AG08395 (cell line): ENCODE measurements at places on chromosomes 2 and 18.

DNA sequence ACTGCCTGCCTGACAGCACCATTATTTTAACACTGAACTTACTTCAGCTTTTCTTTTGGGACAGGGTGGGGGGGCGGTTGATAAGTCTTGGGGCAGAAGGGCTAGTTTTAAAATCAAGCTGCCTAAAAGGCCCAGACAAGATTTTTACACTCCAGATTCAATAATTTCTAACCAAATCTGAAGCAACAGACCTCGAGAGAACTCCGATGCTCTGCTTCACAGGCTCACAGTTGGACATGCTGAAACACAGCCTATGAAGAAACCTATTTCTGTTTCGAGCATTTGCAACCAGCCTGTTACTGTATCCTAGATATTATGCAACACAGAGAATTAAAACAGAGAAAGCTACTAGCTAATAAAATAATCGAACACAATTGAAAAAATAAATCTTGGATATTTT lies 1.3 kb upstream of the MYT1L start:
- no peak for DNase-seq

- DNase-seq = no peak
These were observed 231.6 kb downstream of the BCL11A start for GRCh38 chr2:60321816-60322215.

GRCh38 chr2:69123182-69123581 lies 110.2 kb downstream of the ANTXR1 start:
- DNase-seq = no peak

GRCh38 chr2:175074478-175074877 lies 69.3 kb upstream of the CHN1 start:
- no peak for DNase-seq

- DNase-seq = peak; percentile 67
These were observed 160.4 kb downstream of the NUP35 start for GRCh38 chr2:183284606-183285005.

DNA sequence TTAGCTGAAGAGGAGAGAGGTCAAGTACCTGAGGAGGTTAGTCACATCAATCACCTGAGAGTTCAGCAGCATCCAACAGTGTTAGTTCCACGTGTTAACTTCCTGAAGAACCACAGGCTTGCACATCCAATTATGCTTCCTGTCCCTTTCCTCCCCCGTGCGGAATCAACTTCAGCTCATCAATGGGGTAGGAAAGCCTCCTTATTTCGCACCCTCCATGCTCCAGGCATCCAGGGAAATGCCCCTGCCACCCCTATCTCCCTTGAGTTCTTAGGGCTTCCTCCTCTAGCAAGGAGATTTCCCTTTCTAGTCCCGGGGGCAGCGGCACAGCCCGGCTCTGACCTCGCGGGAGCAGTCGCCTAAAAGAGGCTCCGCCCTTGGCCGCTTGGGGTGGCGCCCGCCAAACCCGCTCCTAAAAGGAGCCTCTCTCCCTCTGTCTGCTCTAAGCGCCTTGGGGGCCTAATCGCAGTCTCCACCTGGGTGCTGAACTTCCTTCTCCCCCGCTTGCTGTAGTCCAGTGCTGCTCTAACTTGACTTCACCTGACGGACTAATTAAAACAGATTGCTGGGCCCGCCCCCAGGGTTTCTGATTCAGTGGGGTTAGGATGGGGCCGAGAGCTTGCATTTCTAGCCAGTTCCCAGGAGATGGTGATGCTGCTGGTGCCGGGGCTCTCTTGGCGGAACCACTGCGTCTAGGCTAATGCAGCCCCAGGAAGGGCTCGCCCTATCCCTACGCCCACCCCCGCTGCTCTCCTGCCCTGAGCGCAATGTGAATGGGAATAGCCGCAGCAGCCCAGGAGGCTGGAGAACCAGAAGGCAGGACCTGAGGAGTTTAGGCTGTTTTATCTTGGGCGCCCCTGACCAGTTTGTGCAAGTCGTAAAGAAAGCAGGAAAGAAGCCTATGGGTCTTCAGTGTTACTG lies 3.4 kb upstream of the TET3 start:
- DNase-seq = peak; percentile 43

DNA sequence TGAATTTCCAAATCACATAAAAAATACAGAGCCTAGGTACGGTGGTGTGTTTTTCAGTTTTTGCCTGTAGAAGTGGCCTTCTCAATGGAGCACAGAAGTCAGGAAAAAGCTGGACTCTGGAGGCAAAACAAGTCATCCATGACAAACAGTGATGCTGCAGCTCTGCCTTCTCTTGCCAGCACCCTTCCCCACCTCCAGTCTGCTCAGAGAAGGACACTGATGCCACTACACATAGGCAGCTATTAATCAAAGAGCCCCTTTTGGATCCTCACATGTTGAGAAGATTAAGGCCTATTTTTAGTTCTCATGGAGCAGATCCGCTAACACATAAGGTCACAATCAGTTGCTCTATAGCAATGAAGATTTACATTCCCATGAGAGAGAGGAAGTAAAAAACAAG lies 181.6 kb upstream of the GALNT5 start:
- no peak for DNase-seq

DNA sequence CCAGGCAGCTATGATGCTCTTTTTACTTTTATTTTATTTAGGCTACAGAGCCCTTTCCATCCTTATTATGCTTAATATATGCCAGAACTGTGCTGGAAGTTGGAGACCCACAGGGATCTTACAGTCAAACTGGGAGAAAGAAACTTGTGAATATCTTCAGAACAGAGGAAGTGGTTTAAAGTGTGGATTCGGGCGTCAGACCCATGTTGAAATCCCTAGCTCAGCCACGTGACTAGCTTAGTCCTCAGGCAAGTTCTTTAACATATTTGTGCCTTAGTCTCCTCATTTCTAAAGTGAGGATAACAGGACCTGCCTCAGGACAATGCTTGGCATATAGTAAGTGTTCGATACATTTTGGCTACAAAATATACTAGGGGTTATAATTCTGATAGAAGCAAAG lies 59.1 kb downstream of the MAP3K20 start:
- no peak for DNase-seq

GRCh38 chr2:64283641-64284361 lies 139.6 kb upstream of the PELI1 start:
- DNase-seq = peak; percentile 35

- no peak for DNase-seq
These were observed 92.4 kb downstream of the PLB1 start for GRCh38 chr2:28588292-28588670.

GRCh38 chr18:21316296-21316695 lies 74.3 kb downstream of the GREB1L start:
- no peak for DNase-seq

GRCh38 chr18:24959051-24959476 lies 392.9 kb downstream of the ZNF521 start:
- no peak for DNase-seq

- DNase-seq = no peak
These were observed 602 bp upstream of the ADAM17 start for GRCh38 chr2:9556121-9556743.

DNA sequence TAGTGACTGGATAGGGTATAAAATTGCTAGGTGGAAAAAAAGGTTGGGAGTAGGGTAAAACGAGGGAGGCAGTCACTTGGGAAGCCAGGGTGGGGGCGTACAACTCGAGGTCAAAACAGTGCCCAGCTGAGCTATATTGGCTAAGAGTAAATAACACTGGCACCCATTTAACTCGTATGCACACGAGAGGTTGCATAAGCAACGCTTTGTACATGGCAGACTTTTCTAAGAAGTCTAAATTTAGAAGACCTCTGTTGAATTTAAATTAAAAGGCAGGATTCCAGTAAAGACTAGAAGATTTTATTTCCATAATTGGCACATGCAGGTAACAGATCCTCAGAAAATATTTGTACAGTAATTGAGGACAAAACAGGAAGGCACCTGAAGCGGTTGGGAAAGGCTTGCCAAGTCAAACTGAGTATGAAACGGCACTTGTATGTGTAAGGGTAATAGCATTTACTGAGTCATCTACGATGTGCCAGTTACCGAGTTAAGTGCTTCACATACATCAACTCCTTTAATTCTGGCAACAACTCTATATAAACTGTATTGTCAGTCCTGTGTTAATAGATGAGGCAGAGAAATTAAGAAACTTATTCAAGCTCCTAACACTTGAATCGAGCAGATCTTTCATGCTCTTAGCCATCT lies 1.4 kb upstream of the MALT1 start:
- DNase-seq = no peak

- no peak for DNase-seq
These were observed 36.0 kb downstream of the CHN1 start for GRCh38 chr2:174969091-174969734.

DNA sequence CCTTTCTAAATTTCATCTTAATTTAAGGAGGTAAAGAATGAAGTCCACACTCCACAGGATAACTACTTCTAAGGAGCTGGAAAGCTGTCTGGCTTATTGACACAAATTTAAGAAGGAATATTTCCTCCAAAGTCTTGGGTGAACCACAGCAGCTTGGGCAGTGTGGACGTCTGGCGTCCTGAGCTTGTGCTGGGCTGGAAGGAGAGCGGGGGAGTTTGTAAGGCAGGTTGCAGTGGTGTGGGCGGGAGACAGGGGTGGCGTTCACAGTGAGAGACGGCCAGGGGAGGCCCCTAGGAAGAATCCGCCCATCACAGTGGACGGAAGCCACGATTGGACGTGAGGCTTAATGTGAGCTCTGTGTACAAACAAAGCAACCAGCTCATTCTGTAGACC lies 25.7 kb downstream of the ADI1 start:
- DNase-seq = peak; percentile 43

DNA sequence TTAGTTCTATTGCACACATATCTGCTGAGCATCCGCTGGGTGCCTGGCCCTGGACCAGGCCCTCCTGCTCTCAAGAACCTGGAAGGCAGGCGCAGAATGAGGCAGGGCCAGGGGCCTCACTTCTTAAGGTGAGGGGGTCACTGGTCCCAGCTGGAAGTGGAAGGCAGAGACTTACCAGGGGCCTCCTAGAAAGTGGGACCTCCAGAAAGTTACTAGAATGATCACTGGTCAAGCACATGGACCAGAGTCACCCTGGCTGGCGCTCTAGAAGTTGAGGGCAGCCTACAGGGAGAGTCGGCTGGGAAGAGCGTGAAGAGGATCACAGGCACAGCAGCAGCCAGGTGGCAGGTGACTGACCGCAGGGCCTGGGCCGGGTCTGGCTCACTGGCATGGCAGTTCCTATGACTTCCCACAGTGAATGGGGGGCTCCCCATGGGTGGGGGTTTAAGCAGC lies 26.1 kb upstream of the MAL start:
- no peak for DNase-seq

DNA sequence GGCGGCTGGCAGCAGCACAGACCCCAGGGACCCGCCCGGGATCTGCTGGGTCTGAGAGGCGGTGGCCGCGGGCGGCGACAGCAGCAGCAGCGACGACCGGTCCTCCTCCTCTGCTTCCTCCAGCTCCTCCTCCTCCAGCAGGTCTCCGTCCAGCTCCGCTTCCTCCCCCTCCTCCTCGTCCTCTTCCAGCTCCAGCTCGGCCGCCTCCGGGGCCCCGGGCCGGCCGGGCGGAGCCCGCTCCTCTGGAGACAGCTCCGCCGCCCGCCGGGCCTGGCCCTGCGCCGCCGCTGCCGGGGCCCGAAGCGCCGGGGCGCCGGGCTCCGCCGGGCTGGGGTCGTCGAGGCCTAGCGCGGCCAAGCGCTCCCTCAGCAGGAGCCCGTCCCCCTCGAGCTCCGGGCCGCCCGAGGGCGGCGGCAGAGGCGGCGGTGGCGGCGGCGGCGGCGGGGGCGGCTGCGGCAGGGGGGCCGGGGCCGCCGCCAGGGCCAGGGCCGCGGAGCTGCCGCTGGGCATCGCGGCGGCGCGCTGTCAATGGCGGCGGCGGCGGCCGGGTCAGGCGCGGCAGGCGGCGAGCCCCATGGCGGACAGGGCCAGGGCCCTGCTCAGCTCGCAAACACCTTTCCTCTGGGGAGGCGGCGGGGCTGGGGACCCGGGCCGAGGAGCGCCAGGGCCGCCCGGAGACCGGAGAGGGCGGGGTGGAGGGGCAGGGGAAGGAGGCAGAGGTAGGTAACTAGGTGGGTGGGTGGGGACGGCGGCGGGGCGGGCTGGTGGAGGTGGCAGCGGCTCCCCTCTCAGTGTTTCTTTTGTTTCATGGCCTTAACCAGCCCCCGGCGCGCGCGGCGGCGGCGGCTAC lies 445 bp downstream of the MEX3C start:
- peak; percentile 37 for DNase-seq

GRCh38 chr2:62264186-62264585 lies 68.3 kb downstream of the B3GNT2 start:
- DNase-seq = no peak

DNA sequence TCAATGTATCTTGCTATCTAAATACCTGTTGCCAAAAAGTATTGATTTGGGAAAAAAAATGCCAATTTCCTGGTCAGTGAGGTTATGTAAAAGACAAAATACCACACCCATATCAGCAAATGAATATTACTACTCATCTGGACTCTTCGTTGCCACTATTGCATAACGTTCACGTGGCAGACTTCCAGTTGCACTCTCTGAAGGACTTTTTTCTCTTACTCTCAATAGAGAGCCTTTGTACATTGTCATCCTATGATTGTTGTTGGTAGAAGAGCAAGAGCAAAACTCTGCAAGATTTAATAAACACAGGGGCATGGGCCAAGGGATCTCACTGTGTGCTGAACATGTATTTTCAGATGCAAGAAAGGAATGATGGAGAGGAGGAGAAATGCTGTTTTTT lies 689.8 kb downstream of the MBD2 start:
- DNase-seq = no peak

- DNase-seq = no peak
These were observed 341.7 kb downstream of the PTPRM start for GRCh38 chr18:7908681-7909299.

DNA sequence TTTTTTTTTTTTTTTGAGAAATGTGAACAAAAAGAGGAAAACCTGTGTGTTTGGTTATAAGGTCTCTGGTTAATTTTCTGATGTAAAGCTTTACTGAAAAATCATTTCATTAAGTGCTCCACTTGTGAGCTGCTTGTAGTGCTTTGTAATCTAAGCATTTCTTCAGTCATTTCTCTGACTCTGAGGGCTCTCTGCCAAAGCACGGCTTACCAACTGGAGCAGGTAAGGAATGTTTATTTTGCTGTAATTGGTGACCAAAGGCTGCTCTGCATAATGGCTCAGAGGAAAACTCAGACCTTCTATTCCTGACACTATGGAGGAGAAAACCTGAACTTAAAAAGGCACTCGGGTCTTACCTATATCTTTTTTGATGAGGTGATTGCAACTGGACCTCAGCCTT lies 848.8 kb downstream of the MBD2 start:
- no peak for DNase-seq

DNA sequence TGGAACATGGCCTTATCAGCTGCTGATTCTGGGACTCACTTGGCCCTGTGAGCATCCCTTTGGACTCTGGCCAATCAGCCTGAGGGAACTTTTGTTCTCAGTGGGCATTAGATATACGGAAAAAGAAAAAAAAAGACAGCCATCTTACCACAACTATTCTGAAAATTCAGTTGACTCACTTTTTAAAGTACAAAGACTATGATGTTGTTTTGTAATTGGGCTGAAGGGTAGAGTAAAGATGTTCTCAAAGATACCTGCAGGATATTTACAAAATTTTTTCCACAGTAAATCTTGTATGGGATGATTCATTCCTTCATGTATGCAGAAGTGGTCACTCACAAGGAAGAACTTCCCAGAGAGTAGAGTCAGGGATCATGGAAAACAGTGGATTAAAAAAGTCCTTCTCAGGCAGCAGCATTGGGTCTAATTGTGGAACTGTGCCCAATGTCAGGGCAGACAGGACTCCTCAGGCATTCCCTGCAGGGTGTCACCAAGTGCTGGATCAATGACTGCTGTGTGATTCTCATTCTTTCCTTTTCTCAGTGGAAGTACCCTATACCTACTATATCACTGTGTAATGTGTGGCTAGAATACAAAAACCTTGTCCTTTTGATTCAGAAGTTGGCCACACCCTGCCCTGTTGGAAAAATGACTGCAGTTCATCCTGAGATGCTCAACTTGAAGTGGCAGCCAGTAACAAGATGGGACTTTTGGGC lies 35.4 kb downstream of the SULT1C4 start:
- peak; percentile 84 for DNase-seq

GRCh38 chr2:61045999-61046398 lies 19.7 kb upstream of the SANBR start:
- no peak for DNase-seq
